ENCODE measurements at places on chromosomes 3 and 15.

- H3K4me3 ChIP-seq: no peak overlapping the region
- no peaks in the 10 kb centered on the region for H3K36me3 ChIP-seq
- H3K27ac ChIP-seq: peak overlapping the region; percentile 9
- H3K4me1 ChIP-seq: no peaks in the 10 kb centered on the region
Observed at GRCh38 chr3:168088106-168088720, 7.5 kb downstream of the GOLIM4 start.

- peaks cover 53% of the 10 kb centered on the region for H3K4me1 ChIP-seq
- H3K27me3 ChIP-seq: no peaks in the 10 kb centered on the region
- H3K27ac ChIP-seq: peak overlapping the region; percentile 88
Observed at GRCh38 chr15:57509126-57509525, 82.6 kb upstream of the MYZAP start.

DNA sequence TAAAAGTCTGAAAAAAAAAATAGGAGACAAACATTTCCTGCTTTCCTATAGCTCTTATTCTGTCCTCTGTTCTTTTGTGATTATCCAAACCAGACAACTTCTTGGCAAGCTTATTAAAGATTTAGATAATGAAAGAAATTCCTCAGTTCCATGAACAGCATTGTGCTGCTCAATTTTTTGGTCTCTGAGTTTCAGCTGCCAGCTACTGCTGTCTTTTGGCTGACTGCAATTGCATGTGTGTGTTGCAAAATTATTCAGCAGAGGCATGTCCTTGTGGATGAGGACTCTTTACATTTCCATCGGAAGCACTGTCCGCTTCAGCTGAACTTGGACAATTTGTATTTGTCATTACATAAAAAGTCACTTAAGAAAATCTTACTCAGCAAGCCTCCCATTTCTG, 397.3 kb upstream of the RASGRP1 start:
- no peak overlapping the region for H3K27ac ChIP-seq
- no peak overlapping the region for H3K4me3 ChIP-seq
- no peak for DNase-seq
- peaks cover 2% of the 10 kb centered on the region for H3K4me1 ChIP-seq

DNA sequence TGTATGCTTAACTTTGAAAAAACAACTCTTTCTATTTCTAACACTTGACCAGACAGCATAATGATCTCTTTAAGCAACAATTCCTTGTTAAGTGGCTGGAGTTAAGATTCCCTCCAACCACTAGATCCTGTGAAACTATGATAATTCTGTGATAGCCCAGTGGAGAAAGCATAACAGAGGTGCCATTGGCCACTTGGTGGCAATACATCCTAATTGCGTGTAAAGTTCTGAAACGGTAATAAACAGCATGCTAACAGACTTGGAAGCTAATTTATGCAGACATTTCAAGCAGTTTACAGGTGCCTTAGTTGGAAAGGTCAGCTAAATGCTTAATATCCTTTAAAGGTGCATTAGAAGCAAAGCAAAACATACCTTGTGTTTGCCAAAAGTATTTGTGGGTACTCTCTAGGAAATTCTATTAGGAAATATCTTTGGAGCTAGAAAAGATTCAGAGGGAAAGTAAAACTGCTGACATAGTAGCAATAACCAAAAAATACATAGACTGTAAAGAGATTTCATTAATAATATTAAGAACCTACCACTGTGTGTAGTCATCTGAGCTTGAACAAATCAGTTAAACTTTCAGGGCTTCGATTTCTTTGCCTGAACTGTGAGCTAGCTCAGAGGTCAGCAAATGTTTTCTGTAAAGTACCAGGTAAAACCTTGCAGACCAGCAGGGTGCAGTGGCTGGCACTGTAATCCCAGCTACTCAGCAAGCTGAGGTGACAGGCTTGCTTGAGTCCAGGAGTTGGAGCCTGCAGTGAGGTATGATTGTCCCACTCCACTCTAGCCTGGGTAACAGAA, 19.0 kb upstream of the CSTA start:
- peak overlapping the region; percentile 74 for H3K27ac ChIP-seq
- no peaks in the 10 kb centered on the region for H3K4me1 ChIP-seq
- no peaks in the 10 kb centered on the region for H3K27me3 ChIP-seq
- no peak overlapping the region for H3K4me3 ChIP-seq

GRCh38 chr3:128123156-128123537, 465 bp downstream of the RUVBL1 start:
- H3K4me1 ChIP-seq: peaks cover 2% of the 10 kb centered on the region
- H3K27ac ChIP-seq: peak overlapping the region; percentile 54
- no peak for DNase-seq
- no peaks in the 10 kb centered on the region for H3K36me3 ChIP-seq
- peak overlapping the region; percentile 83 for H3K4me3 ChIP-seq

DNA sequence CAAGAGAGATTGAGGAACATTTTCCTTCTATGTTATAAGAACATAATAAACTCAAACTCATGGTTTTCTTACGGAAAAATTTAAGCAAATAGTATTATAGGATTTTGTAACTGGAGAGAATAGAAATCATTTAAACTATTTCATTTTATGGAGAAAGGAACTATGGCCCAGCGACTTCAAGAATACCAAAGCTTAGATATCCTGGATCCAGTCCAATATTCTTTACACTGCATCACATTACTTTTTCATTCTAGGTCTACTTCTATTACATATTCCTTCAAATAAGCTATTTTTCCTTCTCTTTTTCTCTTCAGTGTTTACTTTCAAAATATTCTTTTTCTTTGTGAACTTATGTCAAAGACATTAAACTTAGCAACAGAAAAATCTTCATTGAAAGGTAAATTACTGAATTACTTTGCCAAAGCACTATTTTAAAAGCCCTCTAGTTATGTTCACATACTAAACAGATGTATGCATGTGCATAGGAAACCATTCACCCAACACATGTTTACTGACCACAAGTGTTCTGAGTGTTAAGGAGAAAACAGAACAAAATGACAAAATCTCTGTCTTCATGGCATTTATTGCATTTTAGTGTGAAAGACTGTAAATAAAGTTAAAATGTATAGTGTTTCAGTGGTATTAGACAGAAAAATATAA, 20.4 kb downstream of the KPNA4 start:
- peak; percentile 36 for DNase-seq
- no peak overlapping the region for H3K27ac ChIP-seq
- no peaks in the 10 kb centered on the region for H3K36me3 ChIP-seq
- H3K27me3 ChIP-seq: no peaks in the 10 kb centered on the region
- no peaks in the 10 kb centered on the region for H3K4me1 ChIP-seq

- DNase-seq: no peak
- no peaks in the 10 kb centered on the region for H3K27me3 ChIP-seq
- no peaks in the 10 kb centered on the region for H3K4me1 ChIP-seq
Observed at GRCh38 chr3:105997800-105998526, 129.2 kb upstream of the CBLB start.

All from kidney (tissue), 22 donors.